Non-pigmented ciliary epithelial cell (primary cell): ENCODE measurements at places on chromosomes 2 and 18.

GRCh38 chr2:230668184-230668938, 44.3 kb upstream of the CAB39 start:
- DNase-seq, result no peak

- no peak for DNase-seq
These were observed 119.0 kb downstream of the GULP1 start for GRCh38 chr2:188410504-188411235.

DNA sequence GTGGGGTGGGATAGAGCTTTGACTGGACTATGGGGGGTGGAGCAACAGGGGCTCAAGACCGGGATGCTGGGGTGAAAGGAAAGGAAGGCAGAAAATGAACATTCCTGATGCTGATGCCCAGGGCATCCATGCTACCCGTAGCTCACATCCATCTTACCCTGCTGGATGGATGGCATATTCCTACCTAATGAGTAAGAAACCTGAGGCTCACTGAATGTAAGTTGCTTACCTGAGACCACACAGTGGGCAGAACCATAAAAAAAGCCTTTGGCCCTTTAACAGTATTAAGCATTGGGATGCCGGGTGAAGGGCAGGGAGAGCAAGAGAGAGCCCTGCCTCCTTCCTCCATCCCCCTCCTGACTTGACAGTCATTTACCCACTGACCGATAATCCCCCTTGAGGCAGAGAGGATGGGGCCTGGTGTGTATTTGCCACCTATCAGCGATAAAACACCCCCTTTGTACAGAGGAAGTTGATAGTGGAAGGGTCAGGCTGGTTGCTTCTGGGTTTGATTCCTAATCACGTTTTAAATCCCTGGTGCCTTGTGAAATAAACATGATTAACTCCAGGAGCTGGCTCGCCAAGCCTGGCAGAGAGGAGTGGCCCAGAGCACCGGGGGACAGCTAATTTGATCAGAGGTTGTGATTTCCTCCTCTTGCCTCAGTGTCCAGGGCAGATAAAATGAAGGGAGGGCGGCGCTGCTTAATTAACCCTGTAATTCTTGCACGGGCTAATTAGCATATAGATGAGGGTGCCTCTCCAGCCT, 105.9 kb upstream of the HS6ST1 start:
- DNase-seq, result no peak

DNA sequence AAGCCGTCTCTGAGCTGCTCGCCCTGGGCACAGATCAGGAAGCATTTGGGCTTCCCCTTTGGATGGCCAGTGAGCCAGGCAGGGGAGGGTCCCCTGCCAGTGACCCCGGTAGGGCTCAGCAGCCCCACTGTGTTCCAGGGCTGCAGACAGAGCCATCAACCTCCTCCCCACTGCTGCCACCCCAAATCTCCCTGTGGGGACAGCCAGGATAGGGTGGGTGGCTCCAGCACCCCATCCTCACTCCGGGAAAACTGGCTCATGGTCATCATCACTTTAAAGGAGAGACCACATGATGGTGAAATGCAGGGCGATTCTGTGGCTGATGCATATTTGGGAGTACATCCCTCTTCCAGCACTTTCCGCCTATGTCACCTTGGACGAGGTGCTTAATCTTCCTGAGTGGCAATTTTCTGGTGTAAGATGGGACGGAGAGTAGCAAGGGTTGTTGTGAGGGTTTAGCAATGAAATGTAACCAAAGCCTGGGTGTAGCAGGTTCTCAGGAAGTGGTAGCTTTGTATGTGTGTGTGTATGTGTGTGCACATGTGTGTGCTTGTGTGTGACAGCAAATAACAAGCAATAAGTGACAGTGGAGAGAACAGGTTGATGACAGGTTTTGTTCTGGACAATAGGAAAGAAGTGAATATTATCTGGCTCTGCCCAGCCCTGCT, 61.8 kb downstream of the ACAA2 start:
- no peak for DNase-seq

DNA sequence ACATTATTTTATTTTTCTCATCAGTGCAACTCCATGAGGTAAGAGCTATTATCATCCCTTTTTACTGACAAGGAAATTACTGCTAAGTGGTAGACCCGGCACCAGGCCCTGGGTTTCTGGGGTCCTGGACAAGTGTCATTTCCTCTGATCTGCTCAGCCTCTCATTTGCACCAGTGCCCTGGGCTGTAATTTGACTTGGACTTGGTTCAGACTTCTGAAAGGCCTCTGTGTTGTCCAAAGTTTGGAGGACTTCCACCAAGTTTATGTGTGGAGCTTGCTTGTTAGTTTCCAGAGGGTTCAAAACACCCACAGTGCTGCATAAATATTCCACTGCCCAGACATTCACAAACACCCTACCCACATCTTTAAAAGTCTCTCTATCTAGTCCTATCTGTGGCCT, 44.0 kb upstream of the PPP1CB start:
- DNase-seq, result no peak

- DNase-seq, result no peak
These were observed 2.7 kb downstream of the LNPK start for GRCh38 chr2:175999283-175999819.

- no peak for DNase-seq
These were observed 152.7 kb upstream of the PTPRM start for GRCh38 chr18:7414459-7414858.

- DNase-seq, result peak; percentile 77
These were observed 408.1 kb downstream of the THSD7B start for GRCh38 chr2:137173463-137173862.

DNA sequence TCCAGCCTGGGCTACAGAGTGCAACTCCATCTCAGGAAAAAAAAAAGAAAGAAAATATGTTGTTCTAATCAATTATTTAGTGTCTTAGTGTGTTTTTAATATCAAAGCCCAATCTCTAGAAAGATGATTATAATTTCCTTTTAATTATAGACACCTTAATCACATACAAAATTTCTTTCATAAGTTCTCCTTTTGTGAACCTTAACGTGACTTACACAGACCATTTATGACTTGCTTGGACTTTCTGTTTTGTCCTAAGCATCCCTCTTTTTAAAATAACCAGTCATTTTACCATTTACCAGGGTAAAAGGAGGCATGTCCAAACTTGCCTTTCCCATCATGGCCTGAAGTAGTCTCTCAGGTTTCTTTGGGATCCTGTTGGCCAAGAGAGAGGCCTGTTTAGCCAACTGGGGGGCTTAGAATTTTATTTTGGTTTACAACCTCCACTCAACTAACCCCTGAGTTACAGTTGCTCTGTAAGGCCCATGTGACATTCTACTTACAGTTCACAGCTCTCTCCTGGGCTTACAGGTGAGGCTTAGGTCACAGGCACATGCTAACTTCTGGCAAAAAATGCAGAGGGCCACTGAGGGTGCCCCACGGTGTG, 23.9 kb upstream of the GPR155 start:
- DNase-seq, result no peak

DNA sequence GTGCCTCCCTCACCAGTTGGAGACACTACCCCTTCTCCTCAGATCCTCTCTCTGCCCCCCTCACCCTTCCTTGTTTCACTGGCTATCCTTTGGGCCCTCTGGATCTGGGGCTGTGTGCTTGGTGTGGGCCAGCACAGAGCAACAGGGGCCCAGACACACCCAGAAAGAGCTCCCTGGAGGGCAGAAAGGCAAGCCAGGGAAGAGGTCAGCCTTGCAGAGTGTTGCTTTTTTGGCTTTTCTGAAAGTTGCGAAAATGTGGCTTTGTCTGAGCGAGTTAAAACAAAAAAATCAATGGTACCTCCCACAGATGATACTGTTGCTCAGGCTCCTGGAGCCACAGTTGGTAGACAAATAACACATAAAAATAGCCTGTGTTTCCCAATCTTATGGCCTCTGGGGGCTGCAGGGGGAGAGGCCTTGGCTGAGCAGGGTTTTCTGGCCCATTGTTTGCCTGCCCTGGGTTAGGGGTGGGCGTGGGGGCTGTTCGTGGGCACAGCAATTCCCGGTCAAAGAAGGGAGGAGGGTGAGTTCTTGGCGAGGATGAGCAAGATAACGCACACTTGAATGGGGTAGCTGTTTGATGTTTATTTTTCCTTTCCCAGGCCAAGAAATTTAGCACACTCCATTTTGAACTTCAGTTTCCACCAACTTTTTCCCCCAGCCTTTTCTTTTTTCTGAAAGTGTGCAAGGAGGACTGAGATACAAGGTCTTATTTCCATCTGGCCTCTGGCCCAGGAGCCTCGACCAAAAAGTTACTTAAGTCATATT, 167.0 kb upstream of the HAAO start:
- no peak for DNase-seq

DNA sequence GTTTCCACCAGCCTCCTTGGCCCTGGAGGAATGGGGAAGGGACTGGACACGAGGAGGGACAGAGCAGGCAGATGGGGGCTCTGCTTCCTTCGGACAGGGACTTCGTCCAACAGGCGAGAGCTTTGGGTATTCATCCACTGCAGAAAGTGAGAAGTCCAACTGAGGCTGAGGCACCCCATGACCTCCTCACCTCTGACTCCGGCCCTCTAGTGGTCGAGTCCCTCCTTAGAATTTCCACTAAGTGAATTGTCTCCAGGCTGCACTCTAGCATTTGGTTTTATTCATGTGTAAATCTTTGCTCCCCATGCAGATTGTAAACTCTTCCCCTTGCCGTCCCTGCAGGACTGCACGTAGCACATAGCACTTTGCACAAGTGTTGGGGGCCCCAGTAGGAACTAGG, 75.6 kb downstream of the TMEM247 start:
- no peak for DNase-seq

GRCh38 chr2:201172279-201172678, 10.7 kb upstream of the CASP10 start:
- no peak for DNase-seq

DNA sequence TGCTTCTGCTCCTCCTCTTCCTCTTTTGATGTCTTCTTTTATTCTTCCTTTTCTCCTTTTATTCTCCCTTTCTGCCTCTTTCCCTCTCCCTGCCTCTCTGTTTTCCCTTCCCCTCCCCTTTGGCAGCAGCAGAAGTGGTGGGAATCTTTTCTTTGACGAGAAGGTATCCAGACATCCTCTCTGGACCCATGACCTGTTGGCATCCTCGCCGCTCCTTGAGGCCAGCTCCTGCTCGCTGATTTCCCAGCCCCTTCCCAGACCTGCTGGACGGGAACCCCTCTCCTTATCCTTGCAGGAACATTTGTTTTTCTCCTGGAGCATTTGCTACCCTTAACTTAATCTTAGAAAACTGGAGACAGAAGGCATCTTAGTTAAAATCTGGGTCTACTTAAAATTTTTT, 130.5 kb downstream of the LPIN1 start:
- no peak for DNase-seq

DNA sequence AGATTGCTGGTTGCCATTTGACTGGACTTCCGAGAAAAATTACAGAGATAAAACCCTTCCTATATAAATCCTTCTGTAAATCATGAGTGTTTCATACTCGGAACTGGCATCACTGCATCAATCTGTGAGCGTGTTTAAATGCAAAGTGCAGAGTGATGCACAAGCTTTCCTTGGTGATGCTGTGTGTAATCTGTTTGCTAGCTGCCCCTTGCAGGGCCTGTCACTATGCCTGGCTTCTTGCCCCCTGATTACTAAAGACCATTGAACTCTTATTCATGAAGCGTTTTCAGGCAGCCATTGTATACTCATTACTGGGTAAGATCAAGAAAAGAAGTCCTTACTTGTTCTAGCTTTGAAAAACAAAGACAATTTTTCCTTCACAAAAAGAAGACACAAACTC, 266.9 kb upstream of the FANCL start:
- DNase-seq, result no peak

GRCh38 chr2:232491139-232491780, 3.6 kb upstream of the ECEL1 start:
- no peak for DNase-seq

- no peak for DNase-seq
These were observed 145.5 kb downstream of the GALNT14 start for GRCh38 chr2:30992781-30993180.

GRCh38 chr2:241770185-241770935, 6.3 kb upstream of the GAL3ST2 start:
- DNase-seq, result no peak

- DNase-seq, result no peak
These were observed 19.0 kb upstream of the TMEM247 start for GRCh38 chr2:46460241-46460921.

- DNase-seq, result no peak
These were observed 216.3 kb upstream of the ID2 start for GRCh38 chr2:8465560-8465959.

DNA sequence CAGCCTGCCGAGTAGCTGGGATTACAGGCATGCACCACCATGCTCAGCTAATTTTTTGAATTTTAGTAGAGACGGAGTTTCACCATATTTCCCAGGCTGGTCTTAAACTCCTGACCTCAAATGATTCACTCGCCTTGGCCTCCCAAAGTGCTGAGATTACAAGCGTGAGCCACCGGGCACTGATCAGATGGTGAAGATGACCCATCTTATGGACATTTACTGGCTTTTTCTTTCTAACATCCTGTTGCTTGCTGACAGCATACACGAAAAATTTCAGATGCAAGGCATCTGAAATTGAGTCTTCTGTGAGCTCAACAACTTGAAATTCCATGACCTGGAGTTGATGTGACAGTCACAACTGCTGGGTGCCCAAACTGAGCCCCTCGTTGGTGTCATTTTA, 859.5 kb upstream of the CNTNAP5 start:
- no peak for DNase-seq

- no peak for DNase-seq
These were observed 126.2 kb upstream of the EML6 start for GRCh38 chr2:54597153-54597848.

DNA sequence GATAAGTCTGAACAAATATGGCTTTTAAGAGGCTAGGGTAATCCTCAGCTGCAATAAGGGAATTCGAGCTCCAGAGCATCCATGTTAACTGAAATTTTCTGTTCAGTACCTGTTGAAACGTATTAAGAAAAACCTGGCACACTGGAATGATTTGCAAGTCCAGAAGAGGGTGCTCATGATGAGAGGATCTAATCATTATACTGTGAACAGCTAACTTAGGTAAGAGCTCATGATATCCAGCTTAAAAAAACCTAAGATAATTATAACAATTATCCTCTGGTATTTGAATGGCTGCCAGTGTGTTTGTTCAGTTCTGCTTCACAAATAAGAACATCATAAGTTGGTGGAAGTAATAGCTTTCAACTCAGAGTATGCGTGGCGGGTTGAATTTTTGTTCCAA, 1118.3 kb upstream of the DDX18 start:
- no peak for DNase-seq

GRCh38 chr2:159065313-159065712, 96.9 kb downstream of the TANC1 start:
- no peak for DNase-seq

GRCh38 chr18:74905247-74905646, 303.7 kb downstream of the PTGR3 start:
- DNase-seq, result peak; percentile 10

DNA sequence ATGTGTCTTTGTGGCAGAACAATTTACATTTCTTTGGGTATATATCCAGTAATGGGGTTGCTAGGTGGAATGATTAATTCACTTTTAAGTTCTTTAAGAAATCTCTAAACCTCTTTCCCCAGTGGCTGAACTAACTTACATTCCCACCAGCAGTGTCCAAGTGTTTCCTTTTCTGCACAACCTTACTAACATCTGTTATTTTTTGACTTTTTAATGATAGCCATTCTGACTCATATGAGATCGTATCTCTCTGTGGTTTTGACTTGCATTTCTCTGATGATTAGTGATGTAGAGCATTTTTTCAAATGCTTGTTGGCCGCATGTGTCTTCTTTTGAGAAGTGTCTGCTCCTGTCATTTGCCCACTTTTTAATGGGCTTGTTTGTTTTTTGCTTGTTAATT, 43.1 kb upstream of the PTH2R start:
- DNase-seq, result peak; percentile 48
